Neuronal stem cell (in vitro differentiated cells): ENCODE measurements at places on chromosomes 12 and 14.

DNA sequence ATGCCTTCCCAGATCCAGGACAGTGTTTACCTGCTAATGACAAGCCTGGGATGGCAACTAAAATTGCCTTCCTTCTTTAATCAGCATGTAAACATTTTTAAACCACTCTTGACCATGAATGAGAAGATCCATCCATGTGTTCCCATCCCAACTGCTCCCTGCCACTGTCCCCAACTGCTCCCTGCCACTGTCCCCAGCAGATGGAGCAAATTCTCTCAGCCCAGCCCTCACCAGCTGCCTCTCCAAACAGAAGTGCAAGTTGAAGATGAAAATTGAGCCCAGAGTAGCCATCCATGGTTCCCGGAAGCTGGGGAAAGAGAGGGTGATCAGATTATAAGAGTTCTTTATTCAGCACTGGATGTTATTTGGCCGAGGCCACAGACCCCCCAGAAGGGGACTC lies 133.1 kb downstream of the SLC15A4 start:
- DNase-seq, result no peak

DNA sequence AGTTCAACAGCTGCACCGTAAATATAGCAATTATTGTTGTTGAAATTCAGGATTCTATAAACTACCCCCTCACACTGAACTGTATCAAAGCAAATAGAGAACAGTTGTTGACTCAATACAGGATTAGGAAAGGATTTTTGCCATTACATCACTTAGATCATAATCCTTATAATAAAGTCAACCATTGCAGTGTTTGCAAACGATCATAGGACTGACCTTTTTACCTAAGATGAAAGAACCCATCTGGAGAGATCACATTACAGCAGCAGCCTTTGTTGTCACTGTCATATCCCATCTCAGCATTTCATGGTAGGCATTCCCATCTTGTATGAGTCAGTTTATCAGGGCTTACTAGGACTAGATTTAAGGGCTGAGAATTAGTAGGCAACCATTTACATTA lies 96.1 kb downstream of the IPO8 start:
- DNase-seq, result no peak

DNA sequence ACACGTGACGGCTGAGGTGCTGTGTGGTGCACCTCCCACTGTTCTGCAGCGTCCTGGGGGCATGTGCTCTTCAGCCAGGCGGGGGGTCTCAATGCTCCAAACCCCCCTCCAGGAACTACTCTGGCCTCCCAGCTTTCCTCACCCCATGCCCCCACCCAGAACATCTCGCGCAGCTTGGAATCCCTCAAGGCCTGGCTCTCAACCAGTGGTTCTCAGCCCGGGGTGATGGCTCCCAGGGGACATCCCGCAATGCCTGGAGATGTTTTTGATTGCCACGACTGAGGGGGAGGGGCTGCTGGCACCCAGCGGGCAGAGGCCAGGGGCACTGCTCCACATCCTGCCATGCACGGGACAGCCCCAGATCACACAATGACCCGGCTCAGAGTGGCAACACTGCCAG lies 78.9 kb upstream of the DICER1 start:
- DNase-seq, result no peak

GRCh38 chr14:59688224-59689170 lies 111.9 kb upstream of the CCDC175 start:
- DNase-seq, result peak; percentile 29

- no peak for DNase-seq
Measured at GRCh38 chr14:52354242-52354641, 40.1 kb downstream of the PTGER2 start.
